ENCODE measurements at places on chromosomes 12 and 14.

DNA sequence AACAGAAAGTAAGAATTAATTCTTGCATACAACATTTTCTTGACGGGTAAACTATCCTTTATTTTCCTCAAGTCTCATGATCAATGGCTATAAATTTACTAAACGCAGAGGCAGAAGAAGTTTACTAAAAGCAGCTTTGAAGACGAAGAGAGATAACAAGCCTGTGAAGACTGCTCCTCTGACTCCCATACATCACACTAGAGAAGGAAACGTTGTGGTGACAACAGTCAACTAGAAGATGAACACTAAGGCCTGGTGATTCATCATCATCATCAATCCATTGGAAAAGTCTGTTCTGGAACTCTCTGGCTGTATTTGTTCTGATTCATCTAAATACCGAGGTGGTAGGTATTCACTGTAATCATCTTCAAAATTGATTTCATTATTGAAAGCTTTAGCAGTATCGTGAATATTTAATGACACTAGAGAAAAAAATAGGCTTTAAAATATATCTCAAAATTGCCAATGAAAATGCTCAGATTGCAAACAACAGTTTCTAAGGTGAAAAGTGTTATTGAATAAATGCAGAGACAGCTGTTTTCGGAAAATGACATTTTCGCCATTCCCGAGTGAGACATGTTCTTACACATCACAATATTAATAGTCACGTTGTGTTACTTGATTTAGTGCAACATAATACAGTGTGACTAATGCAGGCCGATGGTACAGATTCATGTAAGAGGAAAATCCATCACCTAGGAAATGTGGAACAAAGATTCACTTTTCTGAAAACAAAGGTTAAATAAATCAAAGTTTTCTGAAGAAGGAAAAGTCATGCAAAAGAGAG lies 260.5 kb downstream of the C12orf50 start:
- DNase-seq: no peak

- DNase-seq: no peak
These were observed 47.9 kb downstream of the FBXW8 start for GRCh38 chr12:116958402-116959197.

DNA sequence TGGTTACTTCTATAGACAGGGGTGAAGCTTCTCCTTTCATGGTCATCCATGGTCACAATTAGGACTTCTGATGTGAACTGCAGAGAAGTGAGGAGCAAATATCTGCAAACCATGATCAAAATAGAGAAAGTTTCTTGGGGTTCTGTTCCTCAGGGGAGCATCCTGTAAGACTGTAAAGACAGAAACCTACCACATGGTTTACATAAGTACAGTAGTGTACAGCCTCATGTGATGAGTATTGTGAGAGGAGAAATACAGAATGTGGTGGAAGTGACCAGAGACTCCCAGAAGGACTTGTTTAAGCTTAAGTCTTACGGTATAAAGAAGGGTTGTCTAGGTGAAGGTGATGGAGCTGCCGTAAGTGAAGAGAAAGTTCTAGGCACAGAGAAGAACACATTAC lies 484.7 kb downstream of the LRIG3 start:
- DNase-seq: no peak

GRCh38 chr12:131764738-131765137 lies 53.8 kb downstream of the SFSWAP start:
- no peak for DNase-seq

GRCh38 chr14:52244328-52244727 lies 23.2 kb upstream of the PTGDR start:
- DNase-seq: no peak

GRCh38 chr12:123444092-123445026 lies 7.9 kb upstream of the RILPL2 start:
- DNase-seq: no peak

- DNase-seq: no peak
These were observed at the start of gene SDR9C7 for GRCh38 chr12:56933826-56934625. Gene SDR9C7 (minus strand): TSS chr12:56934408. CDS start chr12:56934261, 147 bp downstream.

GRCh38 chr14:35576856-35577255 lies 42.9 kb downstream of the INSM2 start:
- no peak for DNase-seq

- no peak for DNase-seq
These were observed 24.0 kb downstream of the CLECL1 start for GRCh38 chr12:9708853-9709252.

Measured in stimulated activated naive CD8-positive, alpha-beta T cell treated with anti-CD3 and anti-CD28 coated beads, Interleukin-15, amount 100 ng/mL, for 72 hours (primary cell).